Neuronal stem cell (in vitro differentiated cells): ENCODE measurements at places on chromosomes 5 and 9.

DNA sequence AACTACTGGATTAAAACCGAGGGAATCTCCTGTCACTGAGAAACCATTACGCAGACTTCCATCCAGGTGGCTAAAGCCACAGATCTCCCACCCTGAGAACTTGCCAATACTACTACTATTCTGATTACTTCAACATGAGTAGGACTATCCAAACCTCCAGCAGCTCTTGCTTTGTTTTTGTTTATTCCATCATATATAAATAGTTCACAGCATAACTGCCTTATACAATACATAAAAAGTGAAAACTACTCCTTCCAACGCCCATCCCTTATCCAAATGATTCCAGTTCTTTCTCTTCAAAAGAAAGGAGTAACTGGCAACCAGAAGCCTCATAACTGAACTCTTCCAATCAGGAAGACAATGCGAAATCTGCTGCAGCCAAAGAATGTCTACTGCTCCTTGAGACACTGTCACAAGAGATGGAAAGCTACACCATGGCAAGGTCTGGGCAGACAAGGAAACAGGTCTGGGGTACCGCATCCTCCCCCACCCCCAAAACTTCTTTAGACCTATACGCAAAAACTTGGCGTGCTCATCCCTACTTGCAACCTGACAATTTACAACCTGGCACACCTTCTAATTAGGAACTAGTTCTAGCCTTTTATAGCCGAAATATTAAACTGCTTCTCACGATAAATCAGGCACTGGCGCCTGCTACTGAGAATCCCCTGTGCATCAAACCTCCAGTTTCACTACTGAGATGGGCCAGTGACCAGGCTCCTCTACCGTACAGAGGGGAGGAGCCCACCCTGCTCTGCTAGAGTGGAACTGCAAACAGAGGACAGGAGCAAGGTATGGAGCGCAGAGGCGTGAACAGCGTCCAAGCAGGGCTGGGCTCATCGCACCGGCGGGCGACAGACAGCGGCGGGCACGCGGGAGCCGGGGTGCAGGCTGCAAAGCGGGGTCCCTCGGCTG lies 986 bp downstream of the PLPP1 start:
- peak; percentile 62 for DNase-seq

DNA sequence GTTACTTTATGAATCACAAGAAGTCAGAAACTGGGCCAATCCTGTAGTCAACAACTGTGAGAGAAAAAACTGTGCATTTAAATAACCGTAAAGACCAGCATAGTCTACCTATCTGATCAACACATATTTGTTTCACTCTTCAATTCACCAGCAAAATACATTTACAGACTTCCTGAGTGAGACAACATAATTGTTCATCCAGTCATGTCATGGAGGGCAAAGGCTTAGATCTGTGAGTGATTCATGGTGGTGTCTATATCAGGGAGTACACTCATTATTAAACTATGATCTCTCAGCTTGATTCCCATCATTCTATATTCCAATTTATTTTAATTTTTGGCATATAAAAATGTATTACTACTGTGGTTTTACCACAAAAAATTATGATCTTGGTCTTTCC lies 694.6 kb downstream of the DNAH5 start:
- no peak for DNase-seq

- no peak for DNase-seq
These were observed 10.4 kb downstream of the CCL28 start for GRCh38 chr5:43401827-43402226.

- no peak for DNase-seq
These were observed 46.8 kb upstream of the OTULINL start for GRCh38 chr5:14534773-14535172.

- DNase-seq: no peak
These were observed 680.8 kb downstream of the CETN3 start for GRCh38 chr5:89728750-89729149.

GRCh38 chr9:88197781-88198340 lies 59.6 kb upstream of the SPATA31C2 start:
- no peak for DNase-seq

DNA sequence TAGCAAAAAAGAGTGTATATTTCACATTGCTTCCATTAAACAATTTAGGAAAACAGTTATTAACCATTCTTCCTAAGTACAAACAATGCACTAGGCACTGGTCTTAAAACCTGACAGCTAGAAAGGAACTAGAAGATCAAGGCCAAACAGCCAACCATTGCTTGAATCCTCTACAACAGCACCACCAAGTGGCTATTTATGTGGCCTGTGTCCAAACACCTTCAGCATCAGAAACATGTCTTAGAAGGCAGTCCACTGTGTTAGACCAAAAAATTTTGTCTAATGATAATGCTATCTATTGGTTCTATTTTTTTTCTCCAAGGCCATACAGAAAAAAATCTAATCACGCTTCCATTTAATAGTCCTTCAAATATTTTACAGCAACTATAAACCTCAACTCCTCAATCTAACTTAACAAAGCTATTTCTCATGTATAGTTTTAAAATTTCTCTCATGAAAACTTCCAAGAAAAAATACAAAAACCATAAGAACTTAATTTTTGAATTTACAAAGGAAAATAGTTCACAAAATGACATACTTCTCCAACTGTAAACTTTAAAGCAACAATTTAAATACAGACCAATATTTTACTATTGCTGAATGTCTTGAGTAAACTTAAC lies 36.1 kb downstream of the CAAP1 start:
- DNase-seq: peak; percentile 37

DNA sequence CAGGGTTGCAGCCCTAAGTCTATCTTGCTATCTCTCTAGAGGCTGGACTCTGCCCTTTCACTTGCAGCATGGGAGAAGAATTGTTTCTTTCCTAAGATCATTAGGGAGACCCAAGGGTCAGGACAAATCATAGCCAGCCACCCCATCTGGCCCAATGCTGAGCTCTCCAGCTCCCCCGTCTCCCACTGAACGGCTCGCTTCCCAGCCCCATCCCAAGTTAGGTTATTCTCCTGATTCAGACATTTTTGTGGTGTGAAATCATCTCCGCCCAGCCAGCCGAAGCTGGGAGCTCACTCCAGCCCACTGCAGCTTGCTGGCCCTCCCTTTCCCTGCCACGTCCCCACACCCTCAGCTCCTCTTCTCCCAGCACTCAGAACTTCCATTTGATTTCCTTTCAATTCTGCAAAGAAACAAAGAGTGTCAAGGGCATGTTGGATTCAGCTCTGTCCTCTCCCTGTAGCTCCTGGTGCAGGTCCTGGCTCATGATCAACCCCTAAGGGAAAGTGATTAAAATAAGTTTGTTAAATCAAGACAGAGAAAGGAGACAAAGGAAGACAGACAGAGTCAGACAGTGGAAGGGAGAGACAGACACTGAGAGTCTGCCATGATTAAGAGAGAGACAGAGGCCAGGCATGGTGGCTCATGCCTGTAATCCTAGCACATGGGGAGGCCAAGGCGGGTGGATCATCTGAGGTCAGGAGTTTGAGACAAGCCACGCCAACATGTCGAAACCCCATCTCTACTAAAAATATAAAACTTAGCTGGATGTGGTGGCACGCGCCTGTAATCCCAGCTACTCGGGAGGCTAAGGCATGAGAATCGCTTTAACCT lies 12.6 kb upstream of the SPARC start:
- no peak for DNase-seq

GRCh38 chr5:392431-392988 lies 50.5 kb upstream of the EXOC3 start:
- no peak for DNase-seq

DNA sequence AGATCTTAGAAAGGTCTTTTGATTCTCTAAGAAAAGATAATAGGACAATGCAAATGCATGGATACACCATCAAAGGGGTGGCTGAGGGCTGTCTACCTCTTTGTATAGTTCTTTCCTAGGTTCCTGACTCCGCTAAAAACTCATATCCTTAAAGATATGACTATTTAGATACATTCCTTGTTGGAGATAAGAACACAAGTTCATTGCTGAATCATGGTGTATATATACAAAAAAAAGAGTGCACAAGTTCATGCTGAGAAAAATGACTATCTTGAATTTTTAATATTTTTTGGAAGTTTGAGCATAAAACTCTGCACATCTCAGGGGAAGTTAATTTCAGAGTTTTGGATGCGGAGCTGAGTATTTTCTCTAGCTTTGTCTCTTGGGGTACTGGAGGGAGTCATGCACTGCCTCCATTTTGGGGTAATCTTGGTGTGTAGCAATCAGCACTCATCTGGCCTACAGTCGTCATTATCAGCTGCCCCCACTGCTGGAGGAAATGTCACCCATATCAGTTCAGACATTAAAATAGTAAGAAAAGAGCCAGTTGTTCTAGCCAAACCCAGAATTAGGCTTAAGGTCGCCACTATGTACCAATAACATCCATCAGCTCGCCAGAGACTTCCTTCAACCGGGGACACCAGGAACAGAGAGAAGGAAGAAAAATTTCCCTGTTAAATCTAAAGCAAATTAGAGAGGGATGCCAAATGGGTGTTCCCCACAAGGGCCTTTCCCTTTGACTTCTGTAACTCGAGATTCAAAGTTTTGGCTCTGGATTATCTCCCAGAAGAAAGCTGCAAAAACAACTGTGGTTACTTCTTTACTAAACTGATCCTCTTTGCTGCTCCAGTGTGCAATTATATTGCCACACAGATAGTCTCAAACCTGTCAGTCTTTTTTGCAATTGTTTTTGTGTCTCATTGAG lies 49.0 kb downstream of the PTTG1 start:
- no peak for DNase-seq

DNA sequence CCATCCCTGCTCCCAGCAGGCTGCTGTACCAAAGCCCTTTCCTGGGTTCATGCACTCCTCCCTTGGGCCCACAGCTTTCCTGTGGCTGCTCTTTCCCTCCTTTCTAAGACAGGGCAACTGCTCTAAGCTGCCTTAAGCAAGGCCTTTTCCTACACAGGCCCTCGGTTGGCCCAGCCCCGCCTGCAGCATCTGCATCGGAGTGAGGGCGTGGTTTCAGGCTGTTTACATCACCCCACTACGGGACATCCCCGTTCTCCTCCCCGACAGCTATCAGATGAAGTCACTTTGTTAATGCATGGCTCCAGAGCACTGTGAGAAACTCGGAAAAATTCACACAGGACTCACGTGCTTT lies 3.4 kb downstream of the DPH7 start:
- no peak for DNase-seq

- no peak for DNase-seq
These were observed 51.7 kb downstream of the RETREG1 start for GRCh38 chr5:16565118-16565517.

- peak; percentile 82 for DNase-seq
These were observed at the start of gene CTNND2 for GRCh38 chr5:11904265-11904906. TSS of gene CTNND2 (minus strand) at chr5:11904446. CDS start at chr5:11903853, 593 bp downstream.

DNA sequence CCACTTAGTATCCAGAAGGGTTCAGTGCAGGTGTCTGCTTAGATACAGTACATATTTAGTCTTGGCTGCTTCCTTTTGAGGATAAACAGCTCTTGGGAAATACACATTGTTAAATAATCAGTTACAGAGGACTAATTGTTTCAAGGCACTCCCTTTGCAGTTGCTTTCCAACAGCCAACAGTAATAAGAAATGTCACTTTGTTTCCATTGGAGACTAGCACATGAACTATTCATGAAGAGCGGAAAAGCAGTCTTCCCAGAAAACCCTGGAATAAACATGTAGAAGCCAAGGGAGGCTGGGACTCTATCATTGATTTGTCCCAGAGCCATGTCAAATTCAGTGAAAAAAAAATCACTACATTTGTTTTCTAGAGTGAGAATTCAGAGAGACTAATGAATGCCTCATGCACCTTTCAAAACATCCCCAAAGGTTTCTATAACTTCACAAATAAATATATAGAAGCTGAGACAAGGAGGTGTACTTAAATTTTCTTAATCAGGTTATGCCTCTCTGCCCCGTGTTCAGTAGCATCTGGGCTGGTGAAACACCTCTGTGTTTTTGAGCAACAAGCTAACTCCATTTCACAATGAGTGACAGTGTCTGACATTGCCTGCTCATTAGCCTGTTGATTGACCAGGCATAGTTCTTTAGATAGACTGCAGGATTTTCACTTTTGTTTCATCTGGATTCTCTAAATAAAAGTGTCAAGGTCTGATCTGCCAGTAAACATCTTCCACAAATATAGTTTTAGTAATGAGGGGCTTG lies 271.5 kb downstream of the ARRDC3 start:
- no peak for DNase-seq

DNA sequence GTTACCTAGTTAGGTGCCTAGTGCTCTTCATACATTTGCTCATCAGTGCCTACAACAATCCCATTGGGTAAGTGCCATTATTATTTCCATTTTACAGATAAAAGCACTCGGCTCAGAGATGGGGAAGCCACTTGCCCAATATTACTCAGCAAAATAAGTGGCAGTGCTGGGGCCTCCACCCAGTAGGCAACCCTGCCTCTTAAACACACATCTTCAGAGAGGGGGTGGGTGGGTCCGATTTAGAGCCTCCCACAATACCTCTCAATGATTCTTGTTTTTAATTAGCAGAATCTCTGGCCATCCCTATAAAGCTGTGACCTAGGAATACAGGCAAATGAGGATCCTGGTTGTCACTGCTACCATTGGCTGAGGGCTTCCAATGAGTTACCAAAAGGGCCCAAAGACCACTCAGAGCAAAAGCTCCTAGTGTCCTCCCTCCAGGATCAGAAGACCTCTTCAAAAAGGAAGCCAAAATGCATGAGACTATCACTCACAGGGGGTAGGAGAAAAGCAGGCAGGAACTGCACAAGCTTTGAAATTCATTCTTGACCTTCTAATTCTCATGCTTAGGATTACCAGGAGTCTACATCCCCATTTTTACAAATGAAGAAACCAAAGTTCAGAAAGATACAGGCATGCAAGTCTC lies 36.1 kb upstream of the UBE2D2 start:
- DNase-seq: no peak

- DNase-seq: no peak
These were observed 1.2 kb downstream of the CDKN2B-AS1 start for GRCh38 chr9:21995666-21996398.

DNA sequence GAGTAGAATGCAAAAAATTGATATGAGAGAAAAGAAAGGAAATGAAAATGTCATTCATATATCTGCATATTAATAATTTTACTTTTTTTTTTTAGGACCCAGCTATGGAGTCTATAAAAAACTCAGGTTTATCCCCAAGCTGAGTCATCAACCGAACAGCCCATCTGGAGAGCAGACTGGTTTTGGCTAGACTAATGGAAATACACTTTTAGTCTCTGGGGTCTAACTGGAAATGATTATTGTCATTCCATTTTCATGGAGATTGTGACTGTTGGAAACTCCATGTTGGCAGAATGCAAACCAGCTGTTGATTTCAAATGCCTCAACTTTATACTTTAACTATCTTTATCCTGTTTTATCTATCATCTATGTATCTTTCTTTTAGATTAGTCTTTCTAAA lies 28.7 kb downstream of the ANXA1 start:
- DNase-seq: no peak

GRCh38 chr9:129221233-129221632 lies 43.2 kb upstream of the IER5L start:
- no peak for DNase-seq

GRCh38 chr5:119953474-119953873 lies 324.1 kb downstream of the FAM170A start:
- DNase-seq: no peak
